ENCODE measurements at places on chromosomes 7 and 10. TPM values are rescaled to one million over a fixed set of nuclear protein-coding genes. Genes with fewer than 3 reads are reported as not detected.

The GPR85 gene
- total RNA-seq, result 0.53 TPM

The ELFN1 gene
- 0.53 TPM for total RNA-seq

The BLNK gene
- total RNA-seq, result not detected

The PCGF5 gene
- 52.1 TPM for total RNA-seq

The NEUROD6 gene
- not detected for total RNA-seq

The SYT15B gene
- total RNA-seq, result under 0.01 TPM

The GTF2IRD1 gene
- total RNA-seq, result 5.6 TPM

The UPK3BL1 gene
- 7.0 TPM for total RNA-seq

The HERC4 gene
- 105 TPM for total RNA-seq

The KEL gene
- 0.07 TPM for total RNA-seq

Measured in thoracic aorta endothelial cell (primary cell).